ENCODE measurements at places on chromosomes 1 and 21.

GRCh38 chr1:44501047-44501890, 96.2 kb downstream of the RNF220 start:
- DNase-seq = no peak

GRCh38 chr21:46081862-46082712, 15.8 kb upstream of the COL6A2 start:
- DNase-seq = peak; percentile 73

- DNase-seq = no peak
Measured at GRCh38 chr1:82778612-82779011, 977.9 kb downstream of the ADGRL2 start.

GRCh38 chr1:2304921-2305681, 77.0 kb downstream of the SKI start:
- no peak for DNase-seq

- DNase-seq = no peak
Measured at GRCh38 chr1:58670181-58670580, 29.7 kb downstream of the MYSM1 start.

- no peak for DNase-seq
Measured at GRCh38 chr1:165575468-165576099, 31.8 kb downstream of the LRRC52 start.

- DNase-seq = no peak
Measured at GRCh38 chr21:39632796-39633442, 20.2 kb downstream of the B3GALT5 start.

- no peak for DNase-seq
Measured at GRCh38 chr1:196376630-196377328, 231.5 kb downstream of the KCNT2 start.

- no peak for DNase-seq
Measured at GRCh38 chr21:31115249-31115648, 77.0 kb upstream of the KRTAP19-8 start.

GRCh38 chr1:156383023-156383422, 14.0 kb downstream of the RHBG start:
- no peak for DNase-seq

DNA sequence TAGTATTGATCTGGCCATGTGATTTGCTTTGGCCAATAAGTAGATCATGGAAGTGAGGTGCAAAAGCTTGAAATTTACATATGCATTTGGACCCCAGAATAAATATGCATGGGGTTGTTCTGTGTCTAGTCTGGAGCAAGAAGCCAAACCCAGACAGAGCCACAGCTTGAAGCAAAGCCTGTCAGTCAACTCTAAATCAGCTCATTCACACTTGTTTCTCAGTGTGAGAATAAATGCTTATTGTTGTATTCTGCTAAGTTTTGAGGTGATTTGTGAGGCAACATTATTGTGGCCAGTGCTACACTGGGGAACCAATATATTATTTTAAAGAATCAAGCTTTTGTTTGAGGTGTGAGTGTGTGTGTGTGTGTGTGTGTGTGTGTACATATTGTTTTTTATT, 12.2 kb upstream of the PGLYRP3 start:
- no peak for DNase-seq

GRCh38 chr1:233790662-233791371, 113.7 kb upstream of the SLC35F3 start:
- no peak for DNase-seq

DNA sequence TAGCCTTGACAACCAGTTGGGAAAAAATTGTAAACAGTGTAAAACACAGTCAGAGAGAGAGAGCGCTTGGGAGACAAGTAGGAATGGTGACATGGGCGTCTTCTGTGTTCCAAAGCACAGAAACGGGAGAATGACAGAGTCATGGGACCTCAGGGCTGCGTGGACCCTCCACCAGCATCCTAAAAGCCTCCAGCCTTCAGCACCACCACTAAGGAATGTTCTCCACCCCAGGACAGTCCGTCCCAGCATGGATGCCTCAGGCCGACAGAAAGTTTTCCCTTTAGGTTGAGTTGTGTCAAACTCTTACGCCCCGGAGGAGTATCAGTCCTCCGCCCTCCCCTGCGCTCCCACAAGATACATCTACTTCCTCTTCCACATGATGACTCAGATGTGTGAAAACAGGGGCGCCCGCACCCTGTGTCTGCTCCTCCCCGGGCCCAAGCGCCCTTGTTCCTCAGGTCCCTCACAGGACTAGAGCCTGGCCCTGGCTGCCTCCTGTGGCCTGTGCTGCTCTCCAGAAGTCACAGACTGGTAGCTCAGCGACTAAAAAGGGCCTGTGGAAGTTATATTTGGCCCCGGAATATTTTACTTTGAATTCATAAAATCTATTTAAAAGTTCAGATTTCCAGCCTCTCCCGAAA, 63.9 kb upstream of the EFHD2 start:
- DNase-seq = peak; percentile 87

- DNase-seq = peak; percentile 67
Measured at GRCh38 chr1:38003261-38004250, 1.8 kb downstream of the FHL3 start.

DNA sequence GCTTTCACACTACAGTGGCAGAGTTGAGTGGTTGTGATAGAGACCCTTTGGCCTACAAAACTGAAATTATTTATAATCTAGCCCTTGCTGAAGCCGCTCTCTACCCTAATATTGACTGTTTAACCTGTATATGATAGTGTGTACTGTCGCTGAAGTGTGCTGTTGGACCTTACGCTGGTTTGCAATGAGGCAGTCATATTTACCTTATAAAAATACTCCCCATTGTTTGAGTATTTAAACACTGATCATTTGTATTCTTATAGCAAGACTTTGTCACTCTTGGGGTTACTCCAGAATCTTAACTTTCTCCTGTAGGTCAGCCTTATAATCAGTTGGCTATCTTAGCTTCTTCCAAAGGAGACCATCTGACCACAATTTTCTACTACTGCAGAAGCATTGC, 56.3 kb downstream of the SMG7 start:
- DNase-seq = no peak

- DNase-seq = no peak
Measured at GRCh38 chr1:4328402-4329071, 325.9 kb upstream of the AJAP1 start.

GRCh38 chr1:40264354-40264781, 6.3 kb downstream of the ZMPSTE24 start:
- no peak for DNase-seq

DNA sequence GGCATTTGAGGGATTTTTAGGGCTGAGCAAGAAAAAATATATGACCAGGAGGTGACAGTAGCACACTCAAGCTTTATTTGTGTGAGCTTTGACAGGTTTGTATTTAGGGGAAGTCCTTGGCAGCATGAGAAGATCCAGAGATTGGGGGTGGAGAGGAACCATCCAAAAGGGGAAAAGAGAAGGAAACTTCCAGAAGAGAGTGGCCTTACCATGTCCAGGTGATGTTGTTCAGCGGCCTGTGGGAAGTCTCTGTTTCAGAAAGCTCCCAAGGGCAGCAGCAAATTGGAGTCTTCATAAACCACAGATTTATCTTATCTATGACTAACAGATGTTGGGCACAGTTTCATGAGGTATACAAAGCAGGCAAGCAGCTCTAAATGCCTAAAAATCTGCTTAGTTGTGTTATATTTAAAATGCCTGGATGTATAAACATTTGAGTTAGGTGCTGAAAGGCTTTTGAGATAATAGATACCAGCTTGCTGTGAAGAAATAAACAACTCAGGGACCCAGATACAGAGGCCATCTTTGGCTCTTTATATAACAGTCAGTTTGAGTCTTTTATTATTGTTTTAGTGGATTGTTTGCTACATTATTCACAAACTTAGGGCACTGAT, 21.2 kb upstream of the ADAR start:
- no peak for DNase-seq

Measured in posterior vena cava (tissue), 2 donors.